ENCODE measurements at places on chromosomes 12 and 14. TPM values are rescaled to one million over a fixed set of nuclear protein-coding genes. Genes with fewer than 3 reads are reported as not detected.

Gene LRRC9
- not detected for total RNA-seq

Gene CIROP
- total RNA-seq = not detected

- no peak for DNase-seq
Observed at GRCh38 chr12:52245259-52245961, 12.4 kb downstream of the KRT7 start.

GRCh38 chr12:127596891-127597290 lies 670.1 kb upstream of the TMEM132C start:
- no peak for DNase-seq

- DNase-seq = no peak
Observed at GRCh38 chr12:23028158-23028802, 403.3 kb downstream of the ETNK1 start.

DNA sequence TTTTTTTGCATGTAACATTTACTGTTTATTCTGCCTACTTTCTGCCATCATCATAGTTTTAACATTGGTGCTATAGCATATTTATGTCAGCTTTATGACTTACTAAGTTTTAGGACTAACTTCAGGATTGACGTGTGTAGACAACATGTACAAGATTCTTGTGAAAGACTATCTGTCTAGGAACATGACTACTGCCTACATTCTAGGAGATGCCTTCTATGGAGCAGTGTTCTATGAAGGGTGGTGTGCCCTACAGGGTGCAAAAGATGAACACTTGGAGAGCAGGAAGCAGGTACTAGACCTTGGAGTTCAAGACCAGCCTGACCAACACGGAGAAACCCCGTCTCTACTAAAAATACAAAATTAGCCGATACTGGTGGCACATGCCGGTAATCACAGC lies 118.6 kb downstream of the FGD4 start:
- no peak for DNase-seq

DNA sequence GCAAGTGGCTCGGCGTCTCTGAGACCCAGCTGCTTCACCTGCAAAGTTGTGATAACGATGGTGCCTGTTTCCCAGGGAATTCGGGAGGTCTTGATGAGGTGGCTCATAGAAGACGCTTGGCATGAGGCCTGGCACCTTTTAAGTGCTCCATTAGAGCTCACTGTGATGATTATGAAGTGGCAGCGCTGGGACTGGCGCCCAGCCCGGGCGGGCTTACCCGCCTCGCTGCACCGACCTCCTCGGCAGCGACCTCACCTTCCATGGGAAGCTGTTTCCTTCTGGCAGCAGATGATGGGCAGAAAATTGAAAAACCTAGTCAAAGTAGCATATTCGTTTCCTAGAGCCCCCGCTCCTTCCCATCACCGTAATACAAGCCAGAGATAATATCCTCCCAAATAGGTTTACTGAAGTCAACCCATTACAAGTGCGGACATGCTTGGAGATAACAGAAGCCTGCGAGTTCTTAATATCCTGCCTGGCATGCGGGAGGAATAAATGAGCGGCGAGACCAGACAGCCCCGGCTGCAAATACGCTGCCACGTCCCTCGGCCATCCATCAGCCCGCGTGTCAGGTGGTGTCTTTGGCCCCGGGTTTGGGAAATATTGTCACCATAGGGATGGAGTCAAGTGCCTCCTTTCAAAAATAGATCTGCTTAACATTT lies 35.2 kb upstream of the DLK1 start:
- no peak for DNase-seq

GRCh38 chr12:82832096-82832495 lies 145.4 kb downstream of the TMTC2 start:
- DNase-seq = no peak

All from upper lobe of right lung (tissue), 1 donor.